ENCODE measurements at places on chromosomes 5 and 9. TPM values are rescaled to one million over a fixed set of nuclear protein-coding genes. Genes with fewer than 3 reads are reported as not detected.

FYB1 gene
- 31.3 TPM for total RNA-seq

DNA sequence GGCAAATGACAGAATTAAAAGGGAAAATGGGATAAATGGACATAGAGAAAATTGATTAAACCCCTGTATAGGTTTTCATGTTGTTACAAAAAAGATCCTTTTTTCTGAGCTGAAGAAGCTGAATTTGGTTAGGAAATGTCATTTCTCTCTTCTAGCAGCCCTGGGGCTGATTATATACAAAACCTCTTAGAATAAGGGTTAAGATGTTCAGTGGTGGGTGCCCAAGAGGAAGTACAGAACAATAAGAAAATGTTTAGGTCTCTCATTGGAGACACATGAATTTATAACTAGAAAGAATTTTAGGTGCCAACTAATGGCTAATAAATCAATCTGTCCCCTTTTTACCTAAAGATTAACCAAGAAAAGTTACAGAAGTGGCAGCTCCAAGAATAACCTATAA, 14.2 kb downstream of the ABHD17B start:
- no peak for DNase-seq

DNA sequence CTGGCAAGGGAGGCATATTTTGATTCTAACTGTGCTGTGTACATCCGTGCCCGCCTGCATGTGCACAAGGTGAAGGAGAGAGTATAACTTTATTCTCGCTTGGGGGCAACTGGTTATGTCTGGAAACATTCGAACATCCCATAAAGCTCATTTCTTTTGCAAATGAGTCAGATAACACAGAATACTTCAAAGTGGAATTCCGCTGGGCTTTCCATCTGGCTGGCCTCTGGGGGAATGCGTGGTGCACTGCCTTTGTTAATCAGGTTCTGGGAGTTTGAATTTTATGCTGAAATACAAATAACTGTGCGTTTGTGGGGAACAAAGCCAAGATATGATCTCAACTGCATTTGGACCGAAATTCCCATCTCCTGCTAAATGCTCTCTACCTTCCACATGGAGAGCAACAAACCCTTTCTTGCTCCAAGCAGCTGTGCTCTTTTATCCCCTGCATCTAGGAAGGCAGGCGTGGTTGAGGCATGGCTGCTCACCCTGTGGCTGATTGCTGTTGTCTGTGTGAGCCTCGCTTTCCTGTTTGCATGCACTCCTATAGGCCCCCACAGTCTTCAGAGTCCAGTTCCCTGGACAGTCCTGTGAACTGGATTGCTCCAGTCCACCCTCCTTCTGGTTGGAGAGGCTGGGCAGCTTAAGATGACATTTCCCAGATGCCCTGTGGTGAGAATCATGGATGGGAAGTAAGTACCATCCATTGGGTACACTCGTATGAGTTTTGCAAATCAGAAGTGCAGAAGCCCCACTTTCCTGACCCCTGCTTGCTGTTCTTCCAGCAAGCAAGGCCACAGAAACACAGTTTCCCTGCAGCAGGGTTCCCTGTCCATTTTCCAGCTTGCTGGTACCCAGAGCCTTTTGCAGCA, 82.9 kb upstream of the ALDH1B1 start:
- no peak for DNase-seq

- DNase-seq: no peak
These were observed 3.6 kb downstream of the TMEM252 start for GRCh38 chr9:68536876-68537615.

SLC9A3 gene
- total RNA-seq: 12.3 TPM

HTR4 gene
- total RNA-seq: 0.13 TPM

GTF3C4 gene
- 14.4 TPM for total RNA-seq

DNA sequence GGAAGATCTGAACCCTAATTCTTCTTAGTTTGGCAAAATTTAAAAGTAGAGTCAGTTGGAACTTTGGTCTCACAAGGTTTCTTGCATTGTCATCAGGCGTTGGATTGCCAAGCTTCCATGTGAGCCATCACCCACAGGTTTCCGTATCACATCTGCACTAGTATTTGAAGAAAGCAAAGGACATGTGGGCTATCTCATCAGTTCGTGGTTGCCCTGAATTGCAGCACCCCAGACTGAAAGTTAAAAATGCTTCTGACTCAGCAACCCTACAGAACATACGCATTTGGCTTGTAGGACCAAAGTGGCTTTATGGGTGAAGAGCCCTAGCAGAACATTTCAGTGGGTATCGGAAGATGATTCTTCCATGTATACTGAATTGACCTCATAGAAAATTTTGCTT, 358.0 kb downstream of the ENC1 start:
- no peak for DNase-seq

SLIT3 gene
- total RNA-seq: 50.6 TPM

ADAMTS6 gene
- total RNA-seq: 3.8 TPM

DNA sequence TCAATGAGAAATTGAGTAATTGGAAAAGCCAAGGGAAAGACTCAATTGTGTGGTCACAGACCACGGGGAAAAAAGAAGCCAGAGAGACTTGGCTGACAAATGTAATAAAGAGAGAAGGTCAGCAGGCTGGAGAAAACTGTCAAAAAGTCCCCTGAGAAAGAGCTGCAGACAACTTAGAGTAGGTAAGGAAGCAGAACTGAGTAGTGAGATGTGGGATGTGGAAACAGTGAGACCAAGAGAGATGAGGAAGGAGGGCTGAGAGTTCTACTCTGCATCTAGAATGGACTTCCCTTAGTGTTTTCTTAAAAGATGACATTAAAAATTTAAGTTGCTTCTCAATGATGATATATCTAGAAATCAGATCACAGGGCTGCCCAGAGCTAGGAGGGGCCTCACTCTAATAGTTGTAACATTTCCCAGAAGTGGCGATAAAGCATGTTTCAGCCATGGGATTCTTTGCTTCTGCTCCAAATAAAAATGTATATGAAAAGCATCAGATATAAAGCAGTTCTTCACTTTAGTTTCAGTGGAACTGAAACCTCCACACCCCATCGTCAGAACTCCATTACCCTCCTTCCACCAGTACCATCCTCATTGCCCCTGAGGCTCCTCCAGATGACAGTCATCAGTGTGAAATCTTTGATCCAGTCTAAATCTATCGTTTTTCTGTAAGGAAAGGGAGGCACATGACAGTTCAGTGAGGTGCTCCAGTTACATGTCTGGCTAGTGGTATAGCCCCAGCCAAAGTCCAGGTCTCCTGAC, 80.6 kb downstream of the SPEF2 start:
- DNase-seq: no peak

WNT8A gene
- not detected for total RNA-seq
